ENCODE measurements at places on chromosomes 5 and 9.

DNA sequence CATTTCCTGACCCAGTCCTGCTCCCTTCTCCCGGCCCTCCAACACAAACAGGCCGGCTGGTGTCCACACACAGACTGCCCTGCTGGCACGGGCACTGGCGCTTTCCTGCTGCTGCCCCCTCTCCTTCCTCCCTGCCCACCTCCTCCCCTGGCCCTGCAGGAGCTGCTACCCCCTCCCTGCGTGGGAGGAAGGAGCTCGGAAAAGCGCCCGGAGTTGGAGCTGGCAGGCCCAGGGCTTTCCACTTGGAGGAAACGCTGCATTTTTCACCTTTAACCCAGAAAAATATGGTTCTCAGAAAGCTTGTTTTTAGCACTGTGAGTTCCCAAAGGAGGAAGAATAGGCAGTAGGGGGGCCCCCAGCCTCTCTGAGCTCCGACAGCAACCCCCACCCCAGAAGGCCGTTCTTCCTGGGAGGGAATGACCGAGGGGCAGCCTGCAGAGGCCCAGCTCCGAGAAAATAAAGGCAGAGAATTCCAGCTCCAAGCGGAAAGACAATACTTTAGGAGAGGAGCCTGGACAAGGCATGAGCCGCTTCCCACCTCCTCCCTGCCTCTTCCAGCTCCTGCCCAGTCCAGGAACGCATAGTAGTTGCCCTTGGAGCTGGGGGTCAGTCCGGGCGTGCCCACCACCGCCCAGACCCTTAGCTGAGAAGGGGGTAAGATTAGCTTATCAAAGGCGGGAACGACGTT is 88.9 kb downstream of the LIFR start:
- DNase-seq: no peak

GRCh38 chr5:113133211-113133975 is 156.8 kb downstream of the DCP2 start:
- DNase-seq: no peak

GRCh38 chr5:92917044-92917443 is 664.0 kb downstream of the NR2F1-AS1 start:
- DNase-seq: no peak

- DNase-seq: peak; percentile 65
These were observed 28.8 kb upstream of the MGAT1 start for GRCh38 chr5:180831139-180832093.

GRCh38 chr5:99543841-99544240 is 615.0 kb upstream of the CHD1 start:
- no peak for DNase-seq

DNA sequence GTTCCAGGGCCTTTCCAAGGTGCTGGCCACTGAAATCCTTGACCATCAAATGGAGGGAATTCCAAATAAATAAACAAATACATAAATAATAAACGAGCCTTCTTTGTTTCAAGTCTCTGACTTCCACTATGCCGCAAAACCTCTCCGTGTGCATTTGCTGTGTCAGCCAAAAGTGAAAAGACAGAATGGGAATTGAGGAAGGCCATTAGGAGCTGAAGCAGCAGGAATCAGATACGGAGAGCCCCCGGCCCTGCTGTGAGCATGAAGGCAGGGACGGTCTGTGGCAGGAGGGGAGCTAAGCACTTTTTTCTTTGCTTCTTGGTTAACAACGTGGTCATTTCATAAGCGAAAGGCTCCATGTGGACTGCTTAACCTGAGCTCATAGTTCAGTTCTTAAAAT is 26.1 kb downstream of the PLPPR1 start:
- DNase-seq: no peak

DNA sequence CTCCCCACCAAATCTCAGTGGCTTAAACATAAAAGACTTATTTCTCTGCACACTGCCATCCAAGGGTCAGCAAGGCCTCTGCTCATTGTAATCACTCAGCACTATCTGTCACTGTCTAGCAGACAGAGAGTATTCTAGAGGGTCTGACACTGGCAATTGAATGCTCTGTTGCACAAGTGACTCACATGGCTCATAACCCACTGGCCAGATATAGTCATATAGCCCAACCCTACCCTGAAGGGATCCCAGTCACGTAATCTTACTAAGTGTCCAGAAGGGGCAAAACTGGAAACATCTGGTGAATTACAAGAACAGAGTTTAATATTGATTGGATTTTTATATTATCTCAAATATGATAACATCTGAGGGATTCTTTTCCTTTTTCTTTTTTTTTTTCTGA is 80.7 kb downstream of the TSSK1B start:
- DNase-seq: no peak

- DNase-seq: no peak
These were observed 15.2 kb upstream of the PHYKPL start for GRCh38 chr5:178247481-178248456.

GRCh38 chr5:123441408-123441807 is 18.2 kb upstream of the CEP120 start:
- peak; percentile 10 for DNase-seq

DNA sequence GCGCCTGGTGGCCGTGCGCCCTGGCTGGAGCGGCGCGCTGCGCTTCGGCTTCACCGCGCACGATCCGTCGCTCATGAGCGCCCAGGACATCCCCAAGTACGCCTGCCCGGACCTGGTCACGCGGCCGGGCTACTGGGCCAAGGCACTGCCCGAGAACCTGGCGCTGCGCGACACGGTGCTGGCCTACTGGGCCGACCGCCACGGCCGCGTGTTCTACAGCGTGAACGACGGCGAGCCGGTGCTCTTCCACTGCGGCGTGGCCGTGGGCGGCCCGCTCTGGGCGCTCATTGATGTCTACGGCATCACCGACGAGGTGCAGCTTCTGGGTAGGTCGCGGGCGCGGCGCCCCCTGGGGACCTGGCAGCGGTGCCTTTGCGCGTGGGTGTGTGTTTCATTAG is 28.9 kb downstream of the NEURL1B start:
- DNase-seq: no peak

DNA sequence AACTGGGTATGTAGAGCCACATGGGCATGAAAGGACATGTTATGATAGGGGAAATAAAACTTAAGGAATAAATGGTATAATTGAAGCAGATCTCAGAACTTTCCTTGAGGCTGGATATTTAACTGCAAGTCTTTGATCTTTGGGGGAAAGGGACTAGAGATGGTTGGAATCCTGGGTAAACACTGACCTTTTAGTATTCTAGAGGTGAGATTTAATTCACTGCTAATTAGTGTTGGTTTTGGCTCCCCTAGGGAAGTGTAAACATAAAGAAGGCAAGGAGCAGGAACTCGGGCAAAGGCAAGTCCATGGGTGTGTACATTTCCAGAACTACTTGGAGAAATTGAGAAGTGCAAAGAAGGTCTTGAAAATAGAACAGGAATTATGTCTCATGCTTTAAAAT is 16.6 kb downstream of the NIM1K start:
- no peak for DNase-seq

DNA sequence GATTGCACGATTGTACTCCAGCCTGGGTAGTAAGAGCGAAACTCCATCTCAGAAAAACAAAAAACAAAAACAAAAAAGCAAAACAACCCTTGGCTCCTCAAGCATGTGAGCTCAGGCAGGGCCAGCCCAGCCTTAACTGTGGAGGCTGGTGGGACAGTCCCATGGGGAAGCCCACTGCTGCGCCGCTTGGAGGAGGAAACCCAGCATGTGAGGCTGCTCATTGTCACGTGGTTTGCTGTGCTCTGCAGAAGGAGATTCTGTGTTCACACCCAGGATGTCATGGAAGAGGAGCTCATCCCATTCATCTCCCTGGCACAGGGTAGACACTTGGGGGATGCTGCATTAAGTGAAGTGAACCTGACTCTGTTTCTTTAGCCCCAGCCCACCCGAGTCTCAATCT is 4.0 kb downstream of the ZBED3 start:
- no peak for DNase-seq

GRCh38 chr9:68730570-68731235 is 25.7 kb downstream of the PIP5K1B start:
- no peak for DNase-seq

GRCh38 chr9:87880116-87880515 is 2.6 kb upstream of the SPATA31E1 start:
- DNase-seq: no peak

DNA sequence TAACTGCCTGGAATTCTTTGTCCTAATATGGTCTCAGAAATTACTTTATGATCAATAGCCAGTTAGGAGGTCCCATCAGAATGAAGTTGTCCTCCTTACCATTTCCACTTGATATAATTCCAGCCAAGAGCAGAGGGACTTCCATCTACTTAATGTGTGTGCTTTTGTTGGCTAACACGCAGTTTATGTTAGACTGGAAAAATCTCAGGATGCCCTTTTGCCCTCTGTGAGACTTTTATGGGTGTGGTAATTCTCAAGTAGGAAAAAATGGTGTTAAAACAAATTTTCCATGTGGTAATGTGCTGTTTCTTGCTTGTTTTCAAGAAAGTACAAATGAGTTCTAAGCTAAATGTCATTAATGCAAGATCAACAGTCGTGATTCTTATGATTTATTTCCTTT is 327.1 kb downstream of the MTRR start:
- no peak for DNase-seq

GRCh38 chr9:4690144-4690543 is 10.8 kb downstream of the CDC37L1 start:
- no peak for DNase-seq

- DNase-seq: no peak
These were observed 73.7 kb upstream of the MTAP start for GRCh38 chr9:21728781-21729180.

DNA sequence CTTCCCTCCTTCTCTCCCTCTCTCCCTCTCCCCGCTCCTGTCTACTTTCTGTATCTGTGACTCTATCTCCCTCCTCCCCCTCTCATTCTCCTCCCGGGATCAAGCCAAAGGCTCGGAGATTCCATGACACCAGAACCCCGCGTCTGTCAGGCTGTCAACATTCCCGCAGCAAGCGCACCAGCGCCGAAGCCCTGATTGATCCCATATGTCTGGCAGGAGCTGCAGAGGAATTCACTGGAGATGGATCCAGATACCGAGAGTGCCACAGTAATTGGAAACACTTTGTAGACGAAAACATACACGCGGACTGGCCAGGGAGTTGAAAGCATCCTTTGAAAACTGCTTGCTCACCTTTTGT is 300 bp upstream of the SVEP1 start:
- no peak for DNase-seq

GRCh38 chr5:56822981-56823380 is 7.6 kb downstream of the MAP3K1 start:
- DNase-seq: no peak

DNA sequence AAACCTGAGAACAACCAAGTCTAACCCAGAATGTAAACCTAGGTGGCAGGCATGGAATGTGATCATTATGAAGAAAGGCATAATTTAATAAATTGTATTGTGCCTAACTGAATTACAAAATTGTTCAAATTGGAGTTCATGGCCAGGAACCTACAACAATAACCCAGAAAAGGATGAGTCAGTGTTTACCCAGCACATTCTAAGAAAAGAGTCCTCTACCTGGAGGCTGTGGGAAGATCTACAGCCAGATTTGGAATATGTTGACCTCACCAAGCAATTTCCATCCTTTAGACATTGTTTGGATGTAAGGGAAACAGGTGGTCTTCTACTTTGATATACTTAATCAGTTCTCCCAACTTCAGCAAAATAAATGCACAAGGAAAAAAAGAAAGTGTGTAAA is 152.2 kb downstream of the TMEM161B start:
- no peak for DNase-seq

DNA sequence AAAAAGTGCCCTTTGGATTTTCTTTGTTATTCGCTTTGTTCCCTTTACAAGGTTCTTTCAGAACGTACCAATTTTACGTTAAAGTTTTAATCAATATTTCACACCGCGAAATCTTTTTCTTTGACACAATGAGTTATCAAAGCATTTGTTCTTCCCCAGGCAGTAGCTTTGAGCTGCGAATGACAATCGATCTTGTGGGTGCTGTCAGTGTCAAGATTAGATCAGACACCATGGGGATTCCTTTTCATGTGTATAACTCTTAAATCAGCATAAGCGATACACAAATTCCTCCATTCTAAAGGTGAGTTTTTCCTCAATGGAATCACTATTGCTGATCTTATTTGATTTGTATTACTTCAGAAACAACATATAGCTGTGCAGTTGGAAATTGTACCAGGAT is 145.5 kb downstream of the ST8SIA4 start:
- DNase-seq: no peak

GRCh38 chr5:178227929-178228328 is 4.7 kb downstream of the PHYKPL start:
- DNase-seq: no peak

DNA sequence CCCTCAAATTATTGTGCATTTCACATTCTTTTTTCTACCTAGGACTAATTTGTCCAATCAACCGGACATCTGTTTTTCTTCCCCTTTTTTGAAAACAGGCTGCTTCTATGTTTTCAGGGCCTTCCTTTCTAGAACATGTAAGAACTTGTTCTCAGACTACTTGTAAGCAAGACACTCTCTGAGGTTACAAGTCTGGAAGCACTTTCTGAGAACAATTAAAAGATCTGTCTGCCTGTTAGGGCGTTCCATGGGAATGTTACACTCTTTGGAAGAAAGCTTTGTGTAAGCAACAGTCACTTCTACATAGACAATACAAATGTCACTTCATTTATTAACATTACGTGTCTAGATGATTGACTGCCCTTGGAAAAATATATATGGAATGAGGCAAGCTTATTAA is 50.9 kb upstream of the HSPB3 start:
- no peak for DNase-seq

- DNase-seq: no peak
These were observed 636.2 kb upstream of the CCNG1 start for GRCh38 chr5:162801235-162801634.

DNA sequence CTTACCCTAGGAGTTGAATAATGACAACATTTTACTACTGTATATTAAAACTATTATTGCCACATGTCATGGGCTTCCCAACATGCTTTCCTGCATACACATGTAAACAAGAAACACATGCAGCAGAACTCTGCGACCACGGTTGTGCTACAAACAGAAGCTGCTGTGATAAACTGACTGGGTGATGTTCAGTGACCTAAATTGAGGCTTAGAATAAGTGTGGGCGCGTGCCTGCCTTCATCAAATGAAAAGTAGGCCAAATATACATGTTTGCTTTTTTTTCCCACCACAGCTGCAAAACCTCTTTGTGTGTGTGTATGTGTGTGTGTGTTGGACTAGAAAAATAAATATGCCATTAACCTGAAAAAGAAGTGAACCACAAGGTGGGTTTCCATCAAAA is 1202.1 kb downstream of the PTPRD start:
- DNase-seq: no peak

DNA sequence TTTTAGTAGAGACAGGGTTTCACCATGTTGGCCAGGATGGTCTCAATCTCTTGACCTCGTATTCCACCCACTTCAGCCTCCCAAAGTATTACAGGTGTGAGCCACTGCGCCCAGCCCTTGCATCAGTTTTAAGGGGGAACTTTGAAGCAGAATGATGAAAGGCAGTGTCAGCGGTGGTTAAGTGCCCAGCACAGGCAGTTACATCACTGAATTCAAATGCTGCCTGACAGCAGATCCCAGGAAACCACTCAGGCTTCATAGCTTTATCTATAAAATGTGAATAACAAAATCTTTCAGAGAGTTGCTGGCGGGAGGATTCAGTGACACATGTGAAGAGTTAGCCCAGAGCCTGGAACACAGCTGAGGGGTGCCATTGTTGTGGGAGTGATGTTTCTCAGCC is 26.5 kb downstream of the FGF1 start:
- DNase-seq: no peak

Data from stimulated activated CD4-positive, alpha-beta T cell treated with anti-CD3 and anti-CD28 coated beads, Interleukin-4, amount 100 ng/mL, for 4 hours (primary cell).